CD4-positive, alpha-beta T cell treated with Interferon gamma for 1 hour (primary cell): ENCODE measurements at places on chromosomes 2 and 18.

GRCh38 chr2:45925026-45925425, 273.6 kb downstream of the PRKCE start:
- no peak for DNase-seq

GRCh38 chr2:47073217-47073616, 81.9 kb downstream of the STPG4 start:
- DNase-seq: no peak

DNA sequence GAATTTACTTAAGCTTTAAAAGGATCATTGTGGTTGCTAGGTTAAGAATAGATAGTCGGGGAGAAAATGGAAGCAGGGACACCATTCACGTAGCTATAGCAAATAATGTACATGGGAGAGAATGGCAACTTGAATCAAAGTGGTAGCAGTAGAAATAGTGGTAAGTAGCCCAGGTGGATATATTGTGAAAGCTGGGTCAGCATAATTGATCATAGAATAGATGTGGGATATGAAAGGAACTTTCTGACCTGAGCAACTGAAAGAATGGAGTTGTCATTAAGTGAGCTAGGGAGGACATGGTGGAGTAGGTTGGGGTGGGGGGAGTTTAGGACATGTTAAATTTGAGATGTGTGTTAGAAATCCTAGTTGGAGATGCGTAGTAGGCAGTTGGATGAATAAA, 2.2 kb downstream of the SGO2 start:
- no peak for DNase-seq

DNA sequence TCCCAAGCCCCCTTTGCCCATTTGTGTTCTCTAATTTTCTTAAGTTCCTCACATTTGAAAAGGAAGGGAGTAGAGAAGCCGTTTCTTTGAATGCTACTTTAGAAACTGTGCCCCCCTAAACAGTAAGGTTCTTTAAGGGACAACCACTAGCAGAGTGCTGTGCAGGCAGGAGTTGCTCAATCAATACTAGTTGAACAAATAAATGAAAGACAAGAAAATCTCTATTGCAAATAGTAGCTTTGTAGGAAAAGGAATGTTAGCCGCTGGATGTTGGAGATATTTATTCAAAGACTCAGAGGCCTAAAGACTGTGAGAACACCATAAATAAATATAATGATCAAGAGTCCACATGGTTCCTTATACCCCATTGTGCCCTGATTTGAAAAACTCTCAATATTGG, 119.8 kb upstream of the SMAD7 start:
- no peak for DNase-seq

DNA sequence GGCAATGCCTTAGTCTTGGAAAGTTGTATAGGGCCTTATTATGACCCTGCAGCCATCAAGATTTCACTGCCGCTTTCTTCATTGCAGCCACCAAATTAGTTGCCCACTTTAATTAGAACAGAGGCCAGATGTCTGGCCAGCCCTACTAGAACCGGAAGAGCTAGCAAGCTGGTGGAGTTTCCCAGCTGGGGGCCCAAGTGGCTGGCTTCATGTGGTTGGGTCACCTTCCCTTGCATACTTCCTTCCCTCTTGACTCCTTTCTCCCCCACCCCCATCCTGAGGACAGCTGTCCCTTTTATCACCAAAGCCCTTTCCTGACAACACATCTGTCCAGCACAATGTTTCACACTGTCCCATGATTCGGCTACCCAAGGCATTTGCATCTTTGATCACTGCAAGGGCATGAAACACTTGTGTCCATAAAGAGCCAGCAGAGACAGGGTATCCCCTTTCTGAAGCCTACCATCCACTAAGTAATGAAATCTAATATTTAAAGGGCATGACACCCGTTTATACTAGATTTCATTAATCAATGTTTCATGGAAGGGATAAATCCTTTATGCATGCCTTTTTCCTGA, 187.2 kb downstream of the BCL11A start:
- peak; percentile 40 for DNase-seq
